Activated CD8-positive, alpha-beta memory T cell treated with anti-CD3 and anti-CD28 coated beads, Interleukin-2, amount 50 U/mL, for 4 hours (primary cell): ENCODE measurements at places on chromosomes 1 and 21.

DNA sequence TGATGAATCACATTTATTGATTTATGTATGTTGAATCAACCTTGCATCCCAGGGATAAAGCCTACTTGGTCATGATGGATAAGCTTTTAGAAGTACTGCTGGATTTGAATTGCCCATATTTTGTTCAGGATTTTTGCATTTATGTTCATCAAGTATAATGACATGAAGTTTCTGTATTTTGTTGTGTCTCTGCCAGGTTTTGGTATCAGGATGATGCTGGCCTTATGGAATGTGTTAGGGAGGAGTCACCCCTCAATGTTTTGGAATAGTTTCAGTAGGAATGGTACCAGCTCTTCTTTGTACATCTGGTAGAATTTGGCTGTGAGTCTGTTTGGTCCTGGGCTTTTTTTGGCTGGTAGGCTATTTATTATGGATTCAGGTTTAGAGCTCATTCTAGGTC is 1643.1 kb upstream of the B3GALT2 start:
- no peak for DNase-seq

DNA sequence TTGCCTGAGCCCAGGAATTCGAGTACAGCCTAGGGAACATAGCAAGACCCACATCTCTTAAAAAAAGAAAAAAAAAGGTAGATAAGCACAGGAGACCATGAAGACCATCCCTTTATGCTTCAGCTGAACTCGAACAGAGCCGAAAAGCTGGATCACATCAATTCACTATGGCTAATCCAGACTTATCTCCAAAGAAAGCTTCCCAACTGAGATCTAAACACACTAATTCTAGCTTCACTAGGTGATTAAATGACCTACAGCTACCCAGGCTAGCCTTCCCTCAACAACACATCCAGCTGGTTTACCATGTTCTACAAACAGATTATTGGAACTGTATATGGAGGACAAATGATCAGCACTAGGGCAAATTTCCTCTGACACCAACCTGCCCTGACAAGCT is 44.0 kb upstream of the NR5A2 start:
- DNase-seq, result no peak

DNA sequence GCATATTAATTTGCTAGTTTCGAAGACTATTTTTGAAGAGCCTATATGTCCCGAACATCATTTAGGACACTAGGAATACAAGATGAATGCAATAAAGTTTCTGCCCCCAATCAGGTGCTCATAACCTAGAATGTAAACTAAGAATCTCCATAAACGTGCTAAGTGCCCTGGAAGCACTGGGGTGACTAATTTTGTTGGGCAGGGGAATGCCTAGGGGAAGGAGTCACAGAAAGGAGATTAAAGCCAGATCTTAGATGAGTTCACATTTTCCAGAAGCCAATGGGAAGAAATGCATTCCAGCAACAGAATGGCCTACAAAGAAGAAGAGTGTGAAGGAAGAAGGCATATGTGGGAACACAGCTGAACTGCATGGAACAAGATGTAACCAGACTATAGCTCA is 19.5 kb downstream of the SCYL3 start:
- no peak for DNase-seq

- no peak for DNase-seq
Measured at GRCh38 chr21:46564391-46564790, 40.5 kb downstream of the S100B start.

GRCh38 chr1:157239936-157240335 is 101.7 kb upstream of the ETV3 start:
- DNase-seq, result no peak
